ENCODE measurements at places on chromosomes 12 and 14. TPM values are rescaled to one million over a fixed set of nuclear protein-coding genes. Genes with fewer than 3 reads are reported as not detected.

Gene TTC9
- 5.3 TPM for total RNA-seq

Gene SLC17A8
- not detected for total RNA-seq

Gene IL22
- total RNA-seq, result not detected

Gene KCNC2
- total RNA-seq, result not detected

Gene SSTR1
- 0.66 TPM for total RNA-seq

Gene ESRRB
- 0.06 TPM for total RNA-seq

Gene LHX5
- not detected for total RNA-seq

Gene DBX2
- not detected for total RNA-seq

Gene GLIPR1
- 150 TPM for total RNA-seq
